ENCODE measurements at places on chromosomes 12 and 14.

- no peak for DNase-seq
Measured at GRCh38 chr12:124508381-124509079, 58.9 kb downstream of the NCOR2 start.

GRCh38 chr12:79689477-79690141 is 1.2 kb downstream of the PAWR start:
- peak; percentile 52 for DNase-seq

- no peak for DNase-seq
Measured at GRCh38 chr12:75661908-75662307, 150.5 kb upstream of the KRR1 start.

GRCh38 chr12:60052483-60052882 is 456.7 kb downstream of the SLC16A7 start:
- DNase-seq, result no peak

DNA sequence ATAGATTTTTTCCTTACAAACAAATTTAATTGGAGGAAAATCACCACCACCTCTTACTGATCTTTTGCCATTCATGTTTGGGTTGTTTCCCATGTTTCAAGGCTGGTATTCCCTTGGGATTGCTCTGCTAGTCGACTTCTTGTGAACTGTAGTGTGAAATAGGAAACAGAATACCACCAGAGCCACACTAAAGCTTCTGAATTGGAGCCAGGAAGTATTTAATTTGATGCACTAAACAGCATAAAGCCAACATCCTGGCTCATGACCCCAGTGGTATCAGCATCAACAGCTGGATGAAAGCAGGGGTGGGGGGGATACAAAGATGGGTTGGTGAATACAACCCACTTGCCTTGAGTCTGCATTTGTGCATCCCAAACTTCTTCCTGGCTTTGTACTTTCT is 127.5 kb downstream of the TBC1D30 start:
- no peak for DNase-seq

All from SK-N-SH (cell line).